Activated T-helper 1 cell treated with anti-CD3 and anti-CD28 coated beads, Interleukin-2, amount 50 U/mL, for 16 hours (primary cell): ENCODE measurements at places on chromosomes 2 and 18.

- no peak for DNase-seq
Observed at GRCh38 chr2:105809097-105809473, 64.4 kb downstream of the NCK2 start.

- DNase-seq, result no peak
Observed at GRCh38 chr18:7980136-7980535, 413.0 kb downstream of the PTPRM start.

DNA sequence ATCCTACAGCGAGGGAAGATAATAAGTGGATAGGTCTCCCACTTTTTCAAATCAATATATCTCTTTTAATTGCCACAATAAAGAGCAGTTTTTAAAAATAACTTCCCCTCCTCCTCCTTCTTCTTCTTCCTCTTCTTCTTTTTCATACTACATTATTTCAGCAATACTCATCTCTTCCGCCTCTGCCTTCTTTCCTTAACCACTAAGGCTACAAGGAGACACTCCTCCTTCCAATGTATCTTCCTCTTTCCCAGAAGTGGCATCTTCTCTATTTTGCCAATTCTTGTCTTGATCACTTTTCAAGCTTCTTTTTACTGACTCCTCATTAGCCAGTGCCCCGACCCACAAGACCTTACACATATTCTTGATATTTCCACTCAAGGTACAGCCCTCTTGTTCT, 546.6 kb upstream of the CHAC2 start:
- DNase-seq, result no peak

GRCh38 chr2:225040856-225041206, 1.4 kb downstream of the DOCK10 start:
- DNase-seq, result peak; percentile 19

- DNase-seq, result no peak
Observed at GRCh38 chr2:9275399-9275798, 68.8 kb downstream of the ASAP2 start.

- DNase-seq, result no peak
Observed at GRCh38 chr2:102839668-102840388, 78.0 kb downstream of the TMEM182 start.

DNA sequence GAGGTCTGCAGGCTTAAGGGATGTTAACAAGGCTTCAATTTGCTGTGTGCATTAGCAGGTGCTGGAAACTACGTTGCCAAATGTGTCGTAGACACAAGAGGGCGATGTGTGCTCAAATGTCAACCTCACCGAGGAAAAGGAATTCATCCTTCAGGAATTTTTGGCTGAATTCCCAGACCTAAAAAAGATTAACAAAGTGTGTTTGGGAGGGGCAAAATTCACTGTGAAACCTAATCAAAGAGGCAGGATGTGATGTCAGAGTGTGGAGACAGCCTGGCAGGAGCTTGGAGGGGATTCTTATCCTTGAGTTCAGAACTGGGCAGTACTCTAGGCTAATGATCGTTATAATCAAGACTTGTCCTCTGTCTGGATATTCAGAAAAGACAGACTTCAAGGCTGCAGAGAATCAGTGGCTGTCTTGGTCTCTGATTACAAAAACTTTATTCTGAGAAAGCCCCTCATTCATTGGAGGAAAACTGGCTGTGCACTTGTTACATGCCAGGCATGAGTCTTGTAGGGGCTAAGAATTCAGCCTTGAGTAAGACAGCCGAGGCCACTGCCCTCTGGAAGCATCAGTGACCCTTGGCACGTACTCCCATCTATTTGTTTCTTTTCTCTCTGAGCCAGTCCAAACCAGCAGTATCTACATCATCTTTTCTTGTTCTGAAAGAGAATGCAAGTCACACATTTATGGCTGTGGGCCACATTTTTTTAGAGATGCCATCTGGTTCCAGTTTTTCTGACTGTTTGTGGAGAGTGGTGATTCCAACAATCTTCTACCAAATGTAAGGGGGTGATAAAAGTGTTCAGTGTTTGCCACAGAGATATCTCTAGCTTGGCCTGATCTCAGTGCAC, 18.7 kb upstream of the SCYGR1 start:
- DNase-seq, result no peak

GRCh38 chr2:42838133-42838532, 45.8 kb upstream of the HAAO start:
- DNase-seq, result no peak

DNA sequence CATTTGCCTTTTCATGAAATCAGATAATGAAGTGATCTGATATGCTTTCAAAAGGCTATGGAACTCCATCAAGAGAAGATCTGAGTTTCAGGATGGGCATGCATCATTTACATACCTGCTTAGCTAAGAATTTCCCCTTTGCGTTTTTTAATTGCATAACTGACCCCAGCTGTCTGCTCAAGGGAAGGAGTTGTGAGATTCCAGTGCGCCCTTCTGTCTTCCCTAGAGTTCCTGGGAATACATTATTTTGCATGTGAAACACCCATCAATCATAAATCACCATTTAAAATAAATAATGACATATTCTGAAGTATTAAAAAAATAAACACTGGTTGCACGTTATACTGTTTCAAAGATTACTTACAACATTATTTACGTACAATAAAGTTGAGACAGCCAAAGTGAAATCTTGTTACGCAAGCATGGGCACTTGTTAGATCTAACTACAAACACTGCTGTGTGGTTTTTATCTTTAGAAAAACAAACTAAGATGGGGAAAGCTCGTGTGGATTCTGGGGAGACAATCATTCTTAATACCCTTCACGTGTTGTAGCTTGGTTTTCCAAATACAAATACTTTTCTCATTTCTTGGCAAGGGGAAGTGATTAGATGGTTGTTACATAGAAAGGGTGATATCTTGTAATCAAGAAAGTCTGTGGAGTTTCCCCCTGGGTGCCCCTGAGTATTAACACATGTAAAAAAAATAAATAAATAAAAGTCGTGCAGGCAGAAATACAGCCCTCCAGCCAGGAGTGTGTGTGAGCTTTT, 125.7 kb upstream of the LMAN1 start:
- no peak for DNase-seq

DNA sequence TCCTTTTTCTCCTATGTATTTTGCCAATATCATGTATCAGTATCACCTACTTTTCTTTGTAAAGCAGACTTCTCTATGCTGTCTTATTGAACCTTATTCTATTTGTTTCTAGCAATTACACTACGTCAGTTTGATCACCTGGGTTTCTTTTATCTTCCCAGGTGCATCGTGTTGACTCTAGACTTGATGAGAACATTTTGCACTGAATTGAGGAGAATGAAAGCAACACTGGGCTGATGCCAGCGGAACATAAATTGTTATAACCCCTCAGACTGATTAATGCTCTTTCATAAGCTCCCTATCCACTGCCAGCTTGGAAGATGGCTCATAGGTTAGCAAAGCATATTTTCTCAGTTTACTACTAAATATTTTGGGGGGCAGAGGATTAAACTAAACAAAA, 140.6 kb downstream of the EPHA4 start:
- no peak for DNase-seq

DNA sequence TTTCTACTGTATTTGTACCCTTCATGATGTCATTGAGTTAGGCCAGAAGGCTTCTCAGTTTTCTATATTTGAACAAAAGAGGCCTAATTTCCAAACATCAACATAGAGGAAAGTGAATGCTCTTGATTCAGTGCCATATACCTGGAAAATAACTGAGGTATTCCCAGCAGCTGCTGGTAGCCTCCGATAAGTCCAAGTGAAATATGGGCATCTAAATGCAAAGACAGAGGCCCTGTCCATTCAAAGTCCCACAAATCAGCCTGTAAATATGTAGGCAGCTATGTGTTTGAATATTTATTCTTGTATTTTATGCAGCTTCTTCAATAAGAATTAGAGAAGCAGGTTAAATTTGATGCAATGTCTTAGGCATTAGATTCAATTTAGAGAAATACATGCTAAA, 89.5 kb upstream of the DPP10 start:
- no peak for DNase-seq

- no peak for DNase-seq
Observed at GRCh38 chr2:71469403-71470398, 16.3 kb downstream of the DYSF start.

DNA sequence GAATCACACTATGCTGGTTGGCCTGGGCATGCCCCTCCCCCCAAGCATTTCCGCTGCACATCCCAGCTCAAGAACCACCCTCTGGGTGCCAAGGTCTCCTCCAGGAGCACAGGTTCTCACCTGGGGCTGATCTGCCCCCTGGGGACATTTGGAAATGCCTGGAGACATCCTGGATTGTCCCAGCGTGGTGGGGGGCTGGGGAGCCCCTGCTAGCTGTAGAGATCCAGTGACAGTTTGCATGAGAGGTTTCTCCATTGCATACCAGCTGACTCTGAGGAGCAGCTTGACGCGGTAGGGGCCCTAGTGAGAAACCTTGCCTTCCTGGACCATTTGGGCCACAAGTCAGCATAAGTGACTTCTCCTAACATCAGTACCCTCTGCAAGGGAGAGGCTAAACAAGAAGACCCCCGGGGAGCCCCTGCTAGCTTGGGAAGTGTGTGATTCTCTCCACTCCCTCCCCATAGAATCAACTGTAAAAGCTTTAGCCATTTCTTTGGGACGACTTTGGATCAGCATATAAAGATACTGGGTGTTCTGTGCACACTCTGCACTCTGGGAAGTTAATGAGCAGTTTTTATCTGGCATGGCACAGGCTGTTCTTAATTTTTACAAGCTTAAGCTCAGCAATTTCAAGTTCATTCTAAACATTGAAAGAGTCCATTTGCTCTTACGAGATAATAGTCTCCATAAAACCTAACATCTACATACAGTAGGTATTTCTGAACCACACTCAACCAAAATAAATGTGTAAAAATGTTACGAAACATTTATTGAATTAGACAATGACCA, 94.1 kb downstream of the GBX2 start:
- no peak for DNase-seq

DNA sequence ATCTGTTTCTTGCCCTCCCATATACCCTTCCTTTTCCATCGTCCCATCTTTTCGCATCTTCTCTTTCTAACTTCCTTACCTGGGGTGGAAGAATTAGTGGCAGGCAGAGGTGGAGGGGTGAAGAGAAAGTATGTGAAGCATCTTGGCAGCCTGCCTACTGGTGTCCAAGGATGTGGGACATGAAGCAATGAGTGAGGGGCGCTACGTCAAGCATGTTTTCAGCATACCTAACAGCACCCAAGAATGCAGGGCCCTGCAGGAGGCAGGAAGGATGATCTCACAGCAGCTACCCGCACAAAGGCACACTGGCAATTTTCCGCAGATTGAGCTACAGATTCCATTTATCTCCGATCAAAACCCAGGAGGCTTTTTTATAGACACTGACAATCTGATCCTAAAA, 42.2 kb downstream of the METTL4 start:
- no peak for DNase-seq

GRCh38 chr2:199847181-199847864, 3.7 kb downstream of the FTCDNL1 start:
- no peak for DNase-seq

GRCh38 chr2:138713504-138713903, 66.7 kb downstream of the NXPH2 start:
- no peak for DNase-seq

- DNase-seq, result no peak
Observed at GRCh38 chr2:26752656-26753055, 11.4 kb upstream of the SLC35F6 start.

GRCh38 chr2:101881131-101881530, 110.6 kb upstream of the IL1R2 start:
- no peak for DNase-seq

- DNase-seq, result no peak
Observed at GRCh38 chr18:77071711-77072292, 60.8 kb downstream of the MBP start.
